ENCODE measurements at places on chromosomes 6 and 20. TPM values are rescaled to one million over a fixed set of nuclear protein-coding genes. Genes with fewer than 3 reads are reported as not detected.

SNRPB2 gene
- 32.3 TPM for total RNA-seq

CFB gene
- 56.8 TPM for total RNA-seq

PNISR gene
- 76.8 TPM for total RNA-seq

SIRPG gene
- not detected for total RNA-seq

SOBP gene
- total RNA-seq, result 3.9 TPM

MICB gene
- 3.1 TPM for total RNA-seq

KIF13A gene
- total RNA-seq, result 56.8 TPM

NOTCH4 gene
- 0.77 TPM for total RNA-seq

EYA2 gene
- 2.4 TPM for total RNA-seq

SKIC2 gene
- 55.6 TPM for total RNA-seq

Measured in bronchial smooth muscle cell (primary cell).